CD8-positive, alpha-beta memory T cell (primary cell): ENCODE measurements at places on chromosomes 1 and 21. TPM values are rescaled to one million over a fixed set of nuclear protein-coding genes. Genes with fewer than 3 reads are reported as not detected.

PRR9 gene
- not detected for total RNA-seq

EVA1B gene
- 13.6 TPM for total RNA-seq

ZNF683 gene
- 2.4 TPM for total RNA-seq

HPCA gene
- not detected for total RNA-seq

OR2AK2 gene
- total RNA-seq: not detected

SPRR4 gene
- total RNA-seq: not detected

SCP2 gene
- total RNA-seq: 66.0 TPM

NES gene
- not detected for total RNA-seq

BRWD1 gene
- total RNA-seq: 23.5 TPM

CASP9 gene
- total RNA-seq: 9.2 TPM

A3GALT2 gene
- not detected for total RNA-seq

DNA sequence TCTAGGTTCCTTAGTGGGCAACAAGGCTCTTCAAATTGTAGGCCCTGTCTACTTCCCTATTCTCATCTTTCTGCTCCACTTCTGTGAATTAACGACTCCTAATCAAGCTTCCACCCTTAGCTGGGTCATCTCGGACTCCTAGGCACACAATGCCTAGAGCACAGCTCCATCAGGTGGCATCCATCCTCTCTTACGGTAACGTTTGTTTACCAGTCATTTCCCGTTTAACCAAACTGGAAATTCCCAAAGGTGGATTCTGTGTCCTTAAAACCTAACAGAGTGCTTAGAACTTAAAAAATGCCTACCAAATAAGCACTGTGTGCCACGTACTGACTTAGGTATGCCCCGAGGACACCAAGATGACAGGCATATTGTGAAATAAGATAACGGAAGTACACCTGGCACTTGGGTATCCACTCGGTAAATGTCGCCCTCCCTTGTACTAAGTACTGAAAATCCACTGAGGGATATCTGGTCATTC is 1.5 kb downstream of the PARP1 start:
- no peak for DNase-seq

- no peak for DNase-seq
These were observed 35.1 kb downstream of the IL6R start for GRCh38 chr1:154440036-154440804.

- no peak for DNase-seq
These were observed 31.9 kb downstream of the NFYC start for GRCh38 chr1:40723196-40723955.

- no peak for DNase-seq
These were observed 19.4 kb downstream of the RPS6KC1 start for GRCh38 chr1:213070406-213070805.

GRCh38 chr1:89834083-89834704 is 13.4 kb downstream of the LRRC8D start:
- DNase-seq: no peak

DNA sequence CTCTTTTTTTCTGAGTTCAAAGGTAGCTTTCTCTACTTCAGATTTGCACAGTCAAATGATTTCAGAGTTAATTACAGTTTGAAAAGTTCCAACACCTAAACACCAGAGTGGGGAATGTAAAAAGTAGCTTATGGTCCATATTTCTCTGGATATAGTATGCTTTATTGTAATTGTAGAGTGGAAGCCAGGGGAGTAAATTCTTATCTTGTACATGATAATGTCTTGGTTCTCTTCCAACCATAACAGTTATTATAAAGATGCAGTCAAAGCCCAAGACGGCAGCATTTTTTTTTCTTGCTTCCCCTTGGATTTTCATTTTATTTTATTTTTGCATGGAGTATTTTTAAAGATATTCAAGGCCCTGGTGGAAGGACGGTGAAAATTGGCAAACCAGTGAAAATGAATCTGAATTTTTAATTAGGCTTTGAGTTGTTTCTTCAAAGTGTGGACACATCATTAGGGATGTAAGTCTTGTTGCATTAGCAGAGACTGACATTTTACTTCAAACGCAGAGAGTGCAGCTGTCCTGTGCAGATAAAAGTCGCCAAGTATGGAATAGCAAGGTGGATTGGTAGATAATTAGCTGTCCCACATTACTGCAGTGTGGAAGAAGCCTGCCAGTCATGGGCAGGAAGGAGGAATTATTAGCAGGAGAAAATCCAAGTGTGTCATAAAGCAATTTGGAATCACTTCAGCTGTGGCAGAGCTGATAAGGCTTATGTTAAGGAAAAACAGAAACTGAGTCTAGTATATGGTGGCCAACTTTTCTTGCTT is 11.3 kb downstream of the CACHD1 start:
- DNase-seq: no peak

DNA sequence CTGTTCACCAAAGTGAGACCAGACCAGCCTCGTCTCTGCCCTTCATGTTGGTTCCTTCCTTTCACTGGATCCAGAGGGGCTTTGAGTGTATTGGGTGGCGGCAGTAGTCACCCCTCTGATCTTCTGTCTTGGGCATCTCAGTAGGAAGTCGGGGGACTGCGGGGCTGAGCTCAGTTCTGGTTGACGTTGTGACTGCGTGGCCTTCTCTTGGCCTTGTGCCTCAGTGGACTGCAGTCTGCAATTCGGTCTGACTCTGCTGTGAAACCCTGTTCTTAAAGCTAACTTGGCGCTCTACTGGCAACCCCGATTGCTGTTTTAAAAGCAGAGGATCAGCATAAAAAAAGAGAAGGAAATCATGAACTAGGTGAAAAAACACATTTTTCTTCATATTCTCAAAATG is 56.7 kb downstream of the SLC37A1 start:
- DNase-seq: no peak

GRCh38 chr1:63723602-63724001 is 50.2 kb upstream of the ROR1 start:
- DNase-seq: no peak

DNA sequence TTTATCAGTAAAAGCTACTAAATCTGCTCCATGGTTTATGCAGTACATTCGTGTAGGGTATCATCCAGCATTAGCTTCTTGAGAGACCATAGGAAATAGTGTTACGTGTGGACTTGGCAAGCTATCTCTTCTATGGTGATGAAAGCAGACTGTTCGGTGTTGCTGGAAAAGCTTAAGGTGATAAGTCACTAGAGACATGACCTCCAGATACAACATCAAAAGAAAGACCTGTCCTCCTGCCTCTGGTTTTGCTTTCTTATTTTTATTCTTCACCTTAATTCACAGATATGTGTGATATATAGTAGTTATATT is 53.5 kb upstream of the S1PR1 start:
- no peak for DNase-seq

DNA sequence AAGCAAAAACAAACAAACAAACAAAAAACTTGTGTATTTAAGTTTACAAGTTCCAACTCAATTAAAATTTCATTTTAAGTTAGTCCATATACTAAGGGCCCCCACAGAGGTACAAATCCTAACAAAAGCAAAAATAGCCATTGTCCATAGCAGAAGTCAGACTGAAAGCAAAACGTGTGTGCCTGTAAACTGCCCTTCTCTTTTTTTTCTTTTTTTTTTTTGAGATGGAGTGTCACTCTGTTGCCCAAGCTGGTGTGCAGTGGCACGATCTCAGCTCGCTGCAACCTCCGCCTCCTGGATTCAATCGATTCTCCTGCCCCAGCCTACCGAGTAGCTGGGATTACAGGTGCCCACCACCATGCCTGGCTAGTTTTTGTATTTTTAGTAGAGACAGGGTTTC is 11.6 kb upstream of the IFNGR2 start:
- no peak for DNase-seq

DNA sequence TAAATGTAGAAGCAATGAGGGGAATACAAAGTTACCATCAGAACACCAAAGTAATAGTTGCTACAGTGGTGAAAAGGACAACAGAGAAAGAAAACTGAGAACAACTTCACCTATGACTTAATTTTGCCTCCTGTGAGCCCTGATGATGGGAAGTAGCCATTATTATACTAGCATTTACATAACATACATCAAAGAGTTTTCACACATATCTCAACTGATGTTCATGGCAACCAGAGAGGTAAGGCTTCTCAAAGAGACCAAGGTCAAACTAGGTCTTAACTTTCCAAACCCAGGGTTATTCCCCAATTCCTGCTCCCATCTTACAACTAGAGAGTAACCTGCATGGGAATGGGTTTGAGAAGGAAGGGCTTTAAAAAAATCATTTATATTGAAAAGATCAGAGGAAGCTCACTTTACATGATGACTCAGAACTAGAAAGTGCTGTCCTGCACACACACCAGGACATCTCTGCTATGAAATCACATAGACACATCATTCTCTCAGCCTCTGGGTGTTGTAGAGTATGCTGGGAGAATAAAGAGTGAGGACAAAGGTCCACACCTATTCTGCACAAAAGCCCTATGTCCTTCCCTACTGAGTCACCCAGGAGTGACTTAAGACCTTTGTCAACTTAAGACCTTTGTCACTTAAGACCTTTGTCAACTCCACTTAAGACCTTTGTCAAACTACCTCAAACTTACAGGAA is 179.7 kb downstream of the TNFSF18 start:
- no peak for DNase-seq

GRCh38 chr1:231724876-231725647 is 98.5 kb downstream of the DISC1 start:
- no peak for DNase-seq

DNA sequence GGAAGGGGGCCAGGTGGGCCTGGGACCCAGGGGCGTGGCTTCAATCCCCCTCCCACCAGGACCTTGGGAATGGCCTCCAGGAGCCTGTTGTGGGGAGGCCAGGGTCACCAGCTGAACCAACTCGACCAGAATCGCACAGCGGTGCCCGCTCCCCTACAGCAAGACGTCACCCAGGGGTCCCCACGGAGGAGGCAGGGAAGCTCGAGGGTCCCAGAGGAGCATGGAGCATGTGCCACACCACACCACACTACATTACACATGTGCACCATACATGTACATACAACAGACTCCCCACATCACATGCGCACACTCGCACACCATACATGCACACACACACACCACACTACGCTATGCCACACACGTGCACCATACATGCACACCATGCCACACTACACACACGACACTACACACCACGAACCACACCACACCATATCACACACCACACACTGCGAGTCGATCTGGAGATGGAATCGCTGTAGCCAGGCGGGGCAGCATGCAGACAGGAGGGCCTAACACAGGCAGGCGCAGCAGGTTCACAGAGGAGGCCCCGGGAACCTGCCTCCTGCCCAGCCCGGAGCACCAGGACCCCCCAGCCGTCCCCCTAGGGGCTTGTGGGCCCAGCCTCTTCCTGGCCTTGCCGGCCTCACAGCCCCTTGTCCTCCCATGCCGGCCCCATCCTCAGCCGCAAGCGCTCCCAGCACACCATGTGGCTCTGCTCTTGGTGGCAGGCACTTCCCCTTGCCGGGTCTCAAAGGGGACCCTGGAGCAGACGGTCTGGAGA is 596 bp downstream of the ITGB2 start:
- no peak for DNase-seq

GRCh38 chr1:182046763-182047162 is 14.7 kb downstream of the ZNF648 start:
- DNase-seq: no peak

DNA sequence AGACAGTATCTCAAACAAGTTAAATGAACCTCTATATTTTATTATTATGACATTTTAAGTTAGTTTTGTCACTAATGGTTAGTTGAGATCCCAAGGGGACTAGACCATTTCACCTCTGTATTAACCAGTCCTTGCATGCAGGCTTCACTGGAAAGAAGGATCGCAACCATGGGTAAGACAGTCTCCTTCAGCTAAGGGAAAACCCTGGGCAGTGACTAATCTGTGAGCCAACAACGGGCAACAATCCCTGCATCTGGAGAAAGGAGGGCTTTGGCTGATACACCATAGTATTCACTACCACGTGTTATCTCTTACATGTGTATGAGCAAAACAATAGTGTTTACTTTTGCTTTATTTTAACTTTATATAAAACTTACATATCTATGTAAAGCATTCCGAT is 708.8 kb upstream of the CHRM3 start:
- no peak for DNase-seq

DNA sequence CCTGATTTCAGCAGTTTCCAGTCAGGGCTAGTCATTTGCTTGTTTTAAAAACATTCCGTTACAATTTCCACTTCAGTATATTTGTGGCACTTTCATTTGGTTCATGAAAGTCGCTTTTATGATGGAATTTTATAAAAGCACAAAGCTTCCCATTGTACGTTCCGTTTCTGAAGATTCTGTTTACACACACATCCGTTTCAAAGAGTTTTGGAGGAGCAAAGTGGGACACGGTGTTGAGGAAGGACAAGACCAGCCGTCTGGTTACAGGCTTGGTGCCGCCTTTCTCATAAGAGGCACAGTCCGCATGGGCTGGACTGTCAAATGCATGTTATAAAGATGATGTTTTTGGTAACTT is 60.3 kb downstream of the FAAP20 start:
- no peak for DNase-seq

- no peak for DNase-seq
These were observed 12.0 kb upstream of the RBP7 start for GRCh38 chr1:9985001-9985400.

GRCh38 chr1:94892604-94893254 is 34.2 kb downstream of the CNN3 start:
- DNase-seq: no peak

DNA sequence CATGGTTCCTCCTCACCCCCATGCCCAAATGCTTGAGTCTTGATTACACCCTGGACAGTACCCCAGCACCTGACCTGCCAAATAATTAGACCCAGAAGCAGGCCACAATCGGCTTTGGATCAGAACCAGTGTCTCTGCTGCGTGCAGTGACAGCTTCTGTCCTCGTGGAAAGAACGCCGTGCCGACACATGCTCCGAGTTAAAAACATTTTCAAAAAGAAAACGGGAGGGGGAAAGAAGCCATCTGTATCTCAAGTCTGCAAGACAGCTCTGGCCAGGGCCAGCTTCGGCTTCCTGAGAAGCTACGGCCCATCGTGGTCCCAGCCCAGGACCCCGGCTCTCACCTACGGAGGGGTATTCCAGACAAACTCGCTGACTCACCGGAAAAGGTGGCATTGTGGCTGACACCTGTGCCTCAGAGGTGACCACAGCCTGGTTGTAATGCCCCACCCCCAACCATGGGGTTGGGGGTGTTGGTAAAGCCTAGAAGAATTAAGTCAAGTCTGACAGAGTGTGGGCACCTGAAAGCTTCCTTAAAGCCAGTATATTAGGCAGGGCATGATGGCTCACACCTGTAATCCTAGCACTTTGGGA is 25.8 kb downstream of the SSBP3 start:
- DNase-seq: peak; percentile 18

DNA sequence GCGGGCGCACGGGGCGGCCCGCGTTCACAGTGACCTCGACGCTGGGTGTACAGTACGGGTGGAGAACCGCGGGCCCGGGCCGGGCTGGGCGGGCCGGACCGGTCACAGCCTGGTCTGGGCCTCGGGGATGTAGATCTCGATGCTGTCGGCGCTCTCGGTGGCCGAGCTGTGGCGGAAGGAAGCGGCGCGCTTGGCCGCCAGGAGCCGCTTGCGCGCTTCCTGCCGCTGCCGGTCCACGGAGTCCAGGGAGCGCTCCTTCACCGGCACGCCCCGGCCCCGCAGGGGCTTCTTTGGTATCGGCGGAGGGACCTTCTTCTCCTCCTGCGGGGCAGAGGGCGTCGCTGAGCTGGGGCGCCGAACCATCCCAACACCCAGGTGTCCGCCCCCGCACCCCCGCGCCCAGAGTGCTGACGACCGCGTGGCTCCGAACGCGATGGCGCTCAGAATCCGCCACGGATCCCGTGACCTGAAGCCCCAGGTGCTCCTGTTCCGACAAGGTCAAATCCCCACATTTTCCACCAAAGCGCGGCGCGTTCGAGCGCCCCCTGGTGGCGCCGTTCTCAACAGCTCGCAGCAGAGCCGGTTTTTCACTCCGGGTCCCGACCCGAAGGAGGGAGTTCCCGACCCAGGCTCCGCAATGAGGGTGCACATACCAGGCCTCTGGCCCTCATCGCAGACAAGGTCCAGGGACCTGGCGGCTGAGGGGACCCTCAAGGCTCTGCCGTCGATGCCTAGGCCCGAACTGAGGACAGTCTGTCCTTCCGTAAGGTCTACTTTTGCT is 6.6 kb upstream of the SMIM12 start:
- DNase-seq: peak; percentile 91
